ENCODE measurements at places on chromosomes 13 and 19.

- no peak for DNase-seq
These were observed 46.5 kb upstream of the RAP2A start for GRCh38 chr13:97387485-97387839.

DNA sequence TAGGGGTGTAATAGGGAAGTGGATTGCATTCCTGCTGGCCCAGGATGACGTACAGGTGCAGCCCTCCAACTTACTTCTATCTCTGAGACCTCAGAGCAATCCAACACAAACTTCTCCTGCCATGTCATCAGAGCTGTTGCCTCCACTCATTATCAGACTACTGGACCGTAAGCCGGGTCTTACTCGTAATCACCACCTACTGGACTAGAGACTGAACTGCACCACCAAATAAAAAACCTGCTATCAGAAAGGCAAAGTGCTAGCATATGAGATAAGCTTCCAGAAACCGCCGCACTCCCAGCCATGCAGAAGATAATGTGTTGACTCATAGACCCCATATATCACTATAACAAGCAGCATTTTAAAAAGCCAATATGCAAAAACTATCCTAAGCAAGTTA lies 102.0 kb downstream of the SLITRK1 start:
- DNase-seq: no peak

DNA sequence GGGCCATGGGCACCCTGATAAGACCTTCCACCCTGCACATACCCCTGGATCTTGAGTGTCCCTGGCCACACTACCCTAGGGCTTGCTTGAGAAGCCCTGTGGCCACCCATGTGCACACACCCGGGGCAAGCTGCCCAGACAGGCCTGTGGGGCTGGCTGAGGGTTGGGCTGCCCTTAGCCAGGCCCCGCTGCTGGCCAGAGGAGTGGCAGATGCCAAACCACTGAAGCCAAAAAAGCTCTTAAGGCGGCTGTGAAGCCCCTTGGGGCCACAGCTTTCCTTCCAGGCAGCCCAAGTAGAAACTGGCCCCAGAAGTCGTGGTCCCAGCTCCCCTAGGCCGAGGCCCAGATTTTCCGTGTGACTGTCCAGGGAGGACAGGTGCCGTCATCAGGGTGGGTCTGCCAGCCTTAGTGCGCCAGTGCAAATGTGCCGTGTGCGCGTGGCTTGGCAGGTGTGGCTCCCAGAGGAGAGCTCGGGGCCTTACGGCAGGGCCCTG lies 14.8 kb downstream of the CEBPG start:
- DNase-seq: no peak

DNA sequence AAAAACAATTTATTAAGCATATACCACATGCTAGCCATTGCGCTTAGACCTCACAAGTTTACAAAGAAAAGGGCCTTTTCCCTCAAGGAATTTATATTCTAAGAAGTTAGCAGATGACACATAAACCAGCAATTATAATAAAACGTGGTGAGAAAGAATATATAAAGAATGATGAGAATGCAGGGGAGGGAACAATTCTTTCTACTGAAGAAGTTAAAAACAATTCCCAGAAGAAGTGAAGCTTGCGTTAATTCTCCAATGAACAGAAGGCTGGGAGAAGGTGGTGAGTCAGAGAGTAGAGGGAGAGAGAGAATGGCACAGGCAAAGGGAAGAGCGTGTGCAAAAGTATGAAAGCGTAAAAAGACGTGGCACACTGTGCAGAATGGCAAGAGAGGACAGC lies 69.5 kb upstream of the ZDHHC20 start:
- DNase-seq: no peak

GRCh38 chr19:31102674-31103073 lies 246.6 kb downstream of the TSHZ3 start:
- no peak for DNase-seq

DNA sequence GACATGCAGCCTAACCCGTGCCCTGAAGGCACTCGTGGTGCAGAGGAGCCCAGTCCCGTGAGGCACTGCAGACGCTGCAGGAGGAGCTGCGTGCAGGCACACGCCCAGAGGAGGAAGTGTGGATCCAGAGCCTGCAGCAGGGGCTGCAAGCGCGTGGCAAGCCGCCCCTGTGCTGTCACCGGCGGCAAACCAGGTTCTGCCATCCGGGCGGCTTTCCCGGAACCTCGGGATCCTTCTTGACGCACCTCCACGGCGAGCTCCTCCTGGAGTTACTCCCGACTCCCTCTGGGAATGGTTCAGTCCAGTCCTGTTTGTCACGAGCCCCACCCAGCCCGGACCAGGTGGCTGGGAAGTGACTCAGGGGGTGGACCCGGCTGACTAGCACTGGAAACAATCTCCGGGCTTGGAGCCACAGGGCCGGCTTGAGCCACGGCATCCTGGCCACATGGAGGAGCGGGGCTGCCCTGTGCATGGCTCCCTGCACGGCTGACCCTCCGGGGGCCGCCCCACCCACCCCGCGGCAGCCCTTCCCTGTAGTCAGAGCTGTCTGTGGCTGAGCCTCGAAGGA lies 10.2 kb downstream of the DPP9 start:
- no peak for DNase-seq

DNA sequence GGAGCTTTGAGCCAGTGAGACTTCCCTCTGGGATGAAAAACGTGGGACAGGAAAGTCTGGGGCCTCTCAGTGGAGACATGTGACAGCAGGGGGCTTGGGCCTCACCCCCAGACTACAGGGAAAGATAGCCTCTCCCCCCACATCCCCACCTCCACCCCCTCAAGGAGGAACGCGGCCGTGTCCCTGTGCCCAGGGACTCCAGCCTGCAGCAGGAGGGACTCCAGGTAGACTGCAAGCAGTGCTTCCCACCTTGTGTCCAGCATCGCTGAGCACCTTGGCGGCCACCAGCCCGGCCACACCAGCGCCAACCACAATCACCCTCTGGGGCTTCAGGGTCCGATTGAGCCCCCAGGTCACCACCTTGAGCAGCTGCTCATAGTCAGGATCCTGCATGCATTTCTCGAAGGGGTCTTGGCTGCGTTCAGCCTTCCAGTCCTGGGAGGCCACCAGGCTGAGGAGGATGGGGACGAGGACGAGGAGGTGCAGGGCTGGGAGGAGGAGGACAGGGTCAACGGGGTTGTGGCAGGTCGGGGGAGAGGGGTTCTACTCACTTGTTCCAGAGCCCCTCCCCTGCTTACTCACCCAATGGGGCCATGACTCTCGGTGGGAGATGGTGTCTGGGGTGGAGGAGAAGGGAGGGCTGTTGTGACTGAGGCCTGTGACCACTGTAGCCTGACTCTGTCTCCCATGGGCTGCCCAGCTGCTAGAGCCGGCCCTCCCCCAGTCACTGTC lies 955 bp downstream of the IL4I1 start:
- no peak for DNase-seq

- no peak for DNase-seq
These were observed 1921.9 kb downstream of the OLFM4 start for GRCh38 chr13:54950546-54950945.

DNA sequence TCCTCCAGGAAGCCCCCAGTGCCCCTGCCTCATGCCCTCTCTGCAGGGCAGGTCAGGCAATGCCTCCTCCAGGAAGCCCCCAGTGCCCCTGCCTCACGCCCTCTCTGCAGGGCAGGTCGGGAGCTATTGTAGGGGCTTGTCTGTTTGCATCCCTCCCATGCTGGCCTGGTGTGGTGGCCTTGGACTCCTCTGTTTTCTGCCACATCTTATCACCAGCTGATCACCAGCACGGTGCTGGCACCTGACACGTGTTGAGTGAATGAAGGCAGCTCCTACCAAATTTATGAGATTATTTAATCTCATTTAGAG lies 51.5 kb upstream of the C13orf46 start:
- DNase-seq: no peak

DNA sequence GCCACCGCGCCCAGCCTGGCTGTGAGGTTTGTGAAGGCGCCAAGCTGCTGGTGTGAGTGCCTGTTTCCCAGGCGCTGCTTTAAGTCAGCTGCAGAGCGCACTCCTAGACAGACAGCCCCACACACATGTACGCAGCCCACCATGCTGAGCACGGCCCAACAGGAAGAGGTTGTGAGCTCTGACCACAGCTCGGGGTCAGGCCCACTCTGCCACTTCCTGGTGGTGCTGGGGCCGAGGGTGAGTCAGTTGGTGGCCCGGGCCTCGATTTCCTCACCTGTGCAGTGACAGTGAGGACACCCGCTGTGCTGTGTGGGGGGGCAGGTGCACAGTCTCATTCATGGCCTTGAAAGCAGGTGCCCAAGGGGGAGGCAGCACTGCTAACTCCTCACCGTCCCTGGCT lies 106.7 kb downstream of the KDM4B start:
- DNase-seq: no peak

GRCh38 chr19:48330012-48330681 lies 4.8 kb downstream of the EMP3 start:
- DNase-seq: peak; percentile 87

DNA sequence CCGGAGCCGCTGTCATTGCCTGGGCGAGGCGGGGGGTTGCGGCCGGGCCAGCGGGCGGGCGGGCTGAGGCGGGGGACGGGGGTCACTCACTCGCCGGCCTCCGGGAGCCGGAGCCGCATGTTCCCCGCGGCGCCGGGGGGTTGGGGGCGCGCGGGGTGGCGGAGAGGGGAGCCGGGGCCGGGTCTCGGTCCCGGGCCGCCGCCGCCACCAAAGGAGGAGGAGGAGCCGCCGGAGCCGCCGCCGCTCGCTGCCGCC lies 149 bp downstream of the MED26 start:
- DNase-seq: no peak

- DNase-seq: no peak
These were observed 2590.1 kb downstream of the PCDH9 start for GRCh38 chr13:64640002-64640401.

DNA sequence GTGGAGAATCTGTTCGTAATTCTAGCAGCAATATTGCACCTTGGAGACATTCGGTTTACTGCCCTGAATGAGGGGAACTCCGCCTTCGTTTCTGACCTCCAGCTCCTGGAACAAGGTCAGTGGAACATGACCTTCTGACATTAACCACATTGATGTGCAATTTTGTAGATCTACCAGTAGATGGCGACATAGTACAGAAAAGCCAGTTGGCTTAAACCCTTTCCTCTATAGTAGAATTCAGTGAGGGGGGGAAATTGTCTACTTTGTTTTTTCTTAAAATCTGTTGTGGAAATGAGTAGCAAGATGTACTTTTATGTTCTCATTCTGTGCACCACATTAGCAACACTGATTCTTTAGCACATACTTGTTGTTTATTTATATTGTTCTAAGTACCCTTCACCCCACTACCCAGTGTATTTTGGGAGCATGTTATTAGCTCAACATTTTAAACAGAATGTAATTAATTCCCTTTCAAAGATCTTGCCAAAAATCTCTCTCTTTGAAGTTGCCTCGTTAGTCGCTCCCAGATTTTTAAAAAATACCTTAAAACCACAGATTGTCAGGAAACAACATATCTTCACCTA lies 332.2 kb downstream of the MYO16 start:
- DNase-seq: peak; percentile 16

DNA sequence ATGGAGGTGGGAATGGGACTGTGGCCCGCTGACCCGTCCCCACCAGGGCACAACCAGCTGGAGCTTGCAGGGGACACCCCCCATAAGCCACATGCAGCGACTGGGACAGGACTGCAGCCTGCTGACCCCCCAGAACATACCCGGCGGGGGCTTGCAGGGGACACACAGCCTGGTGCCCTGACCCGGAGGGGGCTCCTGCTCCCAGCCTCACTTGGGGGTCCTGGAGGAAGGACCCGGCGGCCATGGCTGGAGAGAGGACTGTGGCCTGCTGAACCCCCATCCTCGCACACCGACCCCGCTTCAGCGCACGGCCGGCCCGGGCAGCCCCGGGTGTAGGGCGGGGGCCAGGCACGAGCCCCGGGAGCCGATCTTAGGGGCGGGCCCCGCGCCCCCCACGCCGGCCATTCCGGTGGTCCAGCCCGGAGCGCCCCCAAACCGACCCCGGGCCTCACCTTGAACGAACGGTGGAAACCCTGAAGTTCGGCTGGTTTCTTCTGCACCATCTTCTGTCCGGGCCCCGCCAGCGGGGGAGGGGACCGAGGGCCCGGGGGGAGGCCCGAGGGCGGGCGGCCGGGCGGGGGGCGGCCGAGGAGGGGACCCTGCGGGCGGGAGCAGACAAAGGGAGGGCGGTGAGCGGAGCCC lies 574 bp downstream of the MKNK2 start:
- no peak for DNase-seq

- DNase-seq: peak; percentile 25
These were observed 25.0 kb downstream of the TSSK6 start for GRCh38 chr19:19490214-19490968.

DNA sequence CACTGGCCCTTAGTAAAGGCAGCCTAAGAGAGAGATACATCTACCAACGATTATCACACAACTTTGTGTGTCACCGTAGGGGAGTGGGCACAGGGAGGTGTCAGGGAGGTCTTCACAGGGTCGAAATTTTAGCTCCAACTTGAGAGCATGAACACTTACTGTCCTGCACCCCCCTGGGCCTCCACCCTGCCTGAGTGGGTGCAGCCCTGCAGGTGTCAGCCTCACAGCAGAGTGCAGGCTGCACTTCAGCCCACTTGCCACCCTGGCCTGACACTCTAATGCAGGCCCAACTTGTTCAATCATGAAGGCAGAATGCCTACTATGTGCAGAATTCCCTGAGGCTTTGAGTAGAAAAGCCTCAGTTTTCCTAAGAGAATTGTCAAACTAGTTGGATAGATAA lies 4.0 kb upstream of the SMAD9 start:
- DNase-seq: no peak

GRCh38 chr13:84563611-84564010 lies 681.3 kb upstream of the SLITRK1 start:
- DNase-seq: no peak

DNA sequence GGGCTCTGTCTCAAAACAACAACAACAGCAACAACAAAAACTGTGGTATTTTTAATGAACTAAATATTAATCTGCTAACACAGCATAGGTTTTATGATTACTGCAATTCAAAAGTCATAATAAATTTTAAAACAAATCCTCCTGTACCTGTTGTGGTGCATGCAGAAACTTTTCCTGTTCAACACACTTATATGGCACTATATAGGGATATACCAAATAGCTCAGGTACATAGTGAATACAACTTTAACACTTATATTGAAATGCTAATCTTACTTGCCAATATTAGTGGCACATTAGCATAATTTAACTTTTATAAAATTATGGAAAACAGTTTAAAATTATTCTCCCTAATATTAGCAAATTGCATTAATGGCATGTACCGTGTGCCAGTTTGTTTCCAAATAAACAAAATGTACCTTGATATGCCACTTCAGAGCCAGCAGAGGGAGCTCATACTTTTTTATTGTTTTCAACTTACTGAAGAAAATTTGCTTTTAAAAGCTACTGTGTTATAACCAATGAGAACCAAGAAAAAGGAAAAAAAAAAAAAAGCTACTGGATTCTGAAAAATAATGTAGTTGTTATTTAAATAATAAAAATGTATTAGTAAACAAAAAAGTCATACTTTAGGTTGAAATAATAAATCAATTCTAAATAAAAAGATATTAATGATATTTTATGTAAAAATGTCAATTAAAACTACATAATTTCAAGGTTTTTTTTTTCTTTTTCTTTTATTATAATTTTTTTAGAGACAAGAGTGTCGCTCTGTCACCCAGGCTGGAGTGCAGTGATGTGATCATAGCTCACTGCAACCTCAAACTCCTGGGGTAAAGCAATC lies 18.0 kb upstream of the RBM26 start:
- DNase-seq: no peak
